ENCODE measurements at places on chromosomes 16 and 17.
A peak's percentile ranks its signal among the peaks of the same experiment; 100 is the strongest.

DNA sequence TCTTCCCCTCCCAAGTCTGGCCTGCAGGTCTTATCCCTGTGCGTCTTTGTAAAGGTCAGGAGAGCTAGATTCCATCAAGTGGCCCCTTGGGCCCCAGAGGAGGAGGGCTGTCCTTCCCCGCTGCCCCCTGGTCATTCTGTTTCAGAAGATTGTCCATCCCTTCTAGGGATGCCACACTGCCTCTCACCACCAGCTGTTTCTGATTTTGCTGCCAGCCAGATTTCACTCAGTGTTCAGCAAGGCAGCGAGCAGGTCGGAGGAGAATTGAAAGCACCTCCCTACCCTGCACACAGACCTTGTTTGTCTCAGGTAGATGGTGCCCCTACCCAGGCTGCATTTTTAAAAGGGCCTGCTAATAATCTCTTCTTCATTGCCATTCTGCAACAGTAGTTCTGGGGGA is 21.7 kb upstream of the NAT9 start:
- DNase-seq = peak; percentile 23

GRCh38 chr17:47704736-47705135 is 10.8 kb downstream of the TBKBP1 start:
- no peak for DNase-seq

DNA sequence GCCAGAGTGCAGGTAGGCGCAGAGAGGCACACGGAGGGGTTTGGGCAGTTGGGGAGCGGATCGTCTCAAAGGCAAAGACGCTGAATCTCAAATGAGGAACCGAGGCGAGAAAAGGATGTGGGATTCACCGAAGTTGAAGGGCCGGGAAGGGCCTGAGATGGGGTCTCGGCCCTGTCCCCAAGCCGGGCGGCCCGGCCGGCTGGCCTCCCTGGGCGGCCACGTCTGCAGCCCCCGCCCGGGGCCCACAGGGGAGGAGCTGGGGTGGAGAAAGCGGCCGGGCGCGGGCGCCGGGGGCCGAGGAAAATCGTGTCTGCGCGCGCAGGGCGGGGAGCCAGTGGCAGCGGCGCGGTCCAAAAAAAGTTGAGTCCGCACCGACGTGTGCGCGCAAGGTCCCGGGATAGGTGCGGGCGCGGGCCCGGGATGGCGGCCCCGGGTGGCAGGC is 458 bp downstream of the SLC12A4 start:
- peak; percentile 86 for DNase-seq

GRCh38 chr16:74726716-74727115 is 26.1 kb upstream of the MLKL start:
- DNase-seq = no peak

GRCh38 chr17:1762901-1763898 is 1.3 kb downstream of the SERPINF1 start:
- DNase-seq = peak; percentile 82

- peak; percentile 11 for DNase-seq
Observed at GRCh38 chr16:87602821-87603683, 744 bp downstream of the JPH3 start.

GRCh38 chr17:18987862-18988545 is 16.6 kb downstream of the FAM83G start:
- DNase-seq = no peak

DNA sequence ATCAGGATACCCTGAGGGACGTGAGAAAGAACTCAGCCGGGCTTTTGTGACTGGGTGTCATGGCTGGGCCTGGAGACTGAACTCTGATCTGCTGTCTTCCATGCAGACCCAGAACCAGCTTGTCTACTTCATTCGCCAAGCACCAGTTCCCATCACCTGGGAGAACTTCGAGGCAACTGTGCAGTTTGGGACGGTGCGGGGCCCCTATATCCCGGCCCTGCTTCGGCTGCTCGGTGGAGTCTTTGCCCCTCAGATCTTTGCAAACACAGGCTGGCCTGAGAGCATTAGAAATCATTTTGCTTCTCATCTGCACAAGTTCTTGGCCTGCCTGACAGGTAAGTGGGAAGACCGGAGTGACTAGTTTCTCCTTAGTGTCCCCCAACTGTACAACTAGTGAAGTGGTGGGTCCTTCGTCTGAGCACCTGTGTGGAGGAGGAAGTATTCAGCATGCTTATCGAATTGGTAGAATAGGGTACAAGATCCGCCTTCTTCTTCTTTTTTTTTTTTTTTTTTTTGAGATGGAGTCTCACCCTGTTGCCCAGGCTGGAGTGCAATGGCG is 15.5 kb downstream of the DNAH2 start:
- no peak for DNase-seq

- peak; percentile 49 for DNase-seq
Observed at GRCh38 chr17:1713878-1714426, 3.8 kb upstream of the TLCD2 start.

GRCh38 chr16:68490829-68491575 is 42.7 kb upstream of the SMPD3 start:
- no peak for DNase-seq

GRCh38 chr17:82055965-82056728 is 4.4 kb downstream of the GPS1 start:
- no peak for DNase-seq

DNA sequence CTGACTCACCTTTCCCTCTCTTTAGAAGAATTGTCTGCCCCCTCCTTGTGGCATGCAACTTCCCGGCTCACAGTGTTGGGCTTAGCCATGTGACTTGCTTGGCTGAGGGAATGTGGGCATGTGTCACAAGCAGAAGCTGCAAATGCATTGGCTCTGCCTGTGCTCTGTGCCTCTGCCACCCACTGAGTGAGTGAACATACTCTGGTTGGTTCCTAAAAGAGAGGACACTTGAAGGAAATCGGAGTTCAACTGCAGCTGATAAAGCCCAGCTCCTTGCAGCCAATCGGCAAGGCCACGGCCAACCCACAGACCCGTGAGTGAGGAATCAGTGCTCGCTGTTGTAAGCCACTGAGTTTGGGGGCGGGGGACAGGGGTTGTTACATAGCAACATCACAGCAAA is 10.9 kb upstream of the GINS2 start:
- DNase-seq = peak; percentile 34

- no peak for DNase-seq
Observed at GRCh38 chr16:88882358-88883030, 16.0 kb upstream of the PABPN1L start.

DNA sequence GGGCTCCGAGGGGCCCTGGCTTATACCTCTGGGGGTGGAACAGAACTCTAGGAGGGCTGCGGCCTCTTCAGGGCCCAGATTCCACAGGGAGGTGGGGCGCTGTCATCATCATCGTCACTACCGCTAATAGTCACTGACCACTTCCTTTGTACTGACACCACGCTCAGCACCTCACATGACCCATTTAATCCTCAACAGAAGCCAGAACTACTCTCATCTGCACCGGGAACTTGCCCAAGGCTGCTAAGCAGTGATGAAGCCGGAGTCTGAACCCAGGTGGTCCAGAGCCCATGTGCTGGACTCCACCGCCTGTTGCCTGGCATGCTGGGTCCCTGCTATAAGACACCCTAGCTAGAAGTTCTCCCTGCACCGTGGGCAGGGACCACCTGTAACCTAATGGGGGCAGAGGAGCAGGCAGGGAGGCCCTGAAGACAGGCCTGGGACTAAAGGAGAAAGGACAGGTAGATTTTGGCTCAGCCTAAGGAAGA is 12.0 kb downstream of the UNC13D start:
- DNase-seq = no peak

DNA sequence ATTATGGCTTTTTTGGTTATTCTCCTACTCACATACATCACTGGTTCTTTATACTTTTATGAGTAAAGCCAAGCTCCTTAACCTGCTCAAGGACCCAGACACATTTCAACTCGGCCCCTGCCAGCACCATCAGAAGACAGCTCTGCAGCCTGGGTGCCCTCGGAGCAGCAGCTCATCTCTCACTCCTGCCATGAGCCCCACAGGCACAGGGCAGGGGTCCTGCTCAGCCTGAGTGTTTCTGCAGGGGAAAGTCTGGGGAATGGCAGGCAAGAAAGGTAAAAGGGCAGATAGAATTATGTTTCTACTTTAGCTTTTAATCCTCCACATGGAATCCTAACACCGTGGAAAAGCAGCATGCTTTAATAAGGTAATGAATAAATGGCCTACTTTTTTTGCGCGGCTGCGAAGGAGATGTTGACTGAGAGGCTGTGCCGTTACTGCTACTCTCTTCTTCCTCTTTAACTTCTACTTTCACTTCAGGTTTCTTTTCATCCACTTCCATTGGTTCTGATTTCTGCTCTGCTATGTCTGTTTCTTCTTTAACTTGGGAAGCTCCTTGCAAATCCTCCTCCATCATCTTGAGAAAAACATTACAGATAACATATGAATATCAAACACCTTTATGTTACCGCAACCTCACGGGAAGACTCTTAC is 50.1 kb upstream of the TRAP1 start:
- DNase-seq = no peak

DNA sequence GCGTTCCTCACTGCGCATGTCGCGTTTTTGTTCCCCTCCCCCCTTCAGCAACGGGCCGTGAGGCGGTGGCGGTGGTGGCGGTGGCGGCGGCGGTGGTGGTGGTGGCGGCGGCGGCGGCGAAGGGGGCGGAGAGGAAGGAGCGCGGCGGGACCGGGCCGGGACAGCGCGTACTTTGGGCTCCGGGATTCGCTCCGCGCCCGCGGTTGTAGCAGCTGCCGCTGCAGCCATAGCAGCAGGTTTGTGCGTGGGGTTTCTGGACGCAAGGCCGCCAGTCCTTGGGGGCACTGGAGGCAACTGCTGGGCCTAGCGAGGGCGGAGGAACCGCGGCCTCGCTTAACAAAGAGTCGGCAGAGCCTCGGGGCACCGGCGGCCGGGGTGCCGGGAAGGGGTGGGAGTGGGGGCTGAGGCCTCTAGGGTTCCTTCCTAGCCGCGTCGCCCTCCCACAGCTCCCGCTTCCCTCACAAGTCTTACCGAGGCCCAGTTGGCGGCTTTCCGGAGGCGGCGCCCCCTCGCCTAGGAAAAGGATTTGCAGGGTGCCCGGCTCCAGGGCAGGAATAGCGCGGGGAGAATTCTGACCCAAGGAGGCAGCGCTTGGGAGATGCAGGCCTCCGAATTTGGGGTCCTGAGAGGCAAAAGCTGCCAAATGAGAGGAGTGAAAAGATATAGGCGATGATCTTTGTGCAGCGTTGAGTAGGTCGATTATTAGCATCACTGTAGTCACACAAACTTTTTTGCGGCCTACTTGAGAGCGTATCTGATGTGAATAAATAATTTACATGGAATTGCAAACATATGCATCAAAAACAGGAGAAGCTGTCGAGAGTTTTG is at the start of gene DDX42:
TSS of gene DDX42 (plus strand) at position 30 of the 828 bp plus-strand sequence. CDS start 12,880 bp downstream, outside the sequence.
- peak; percentile 77 for DNase-seq

GRCh38 chr17:44557651-44558285 is 484 bp downstream of the FZD2 start:
- peak; percentile 69 for DNase-seq

DNA sequence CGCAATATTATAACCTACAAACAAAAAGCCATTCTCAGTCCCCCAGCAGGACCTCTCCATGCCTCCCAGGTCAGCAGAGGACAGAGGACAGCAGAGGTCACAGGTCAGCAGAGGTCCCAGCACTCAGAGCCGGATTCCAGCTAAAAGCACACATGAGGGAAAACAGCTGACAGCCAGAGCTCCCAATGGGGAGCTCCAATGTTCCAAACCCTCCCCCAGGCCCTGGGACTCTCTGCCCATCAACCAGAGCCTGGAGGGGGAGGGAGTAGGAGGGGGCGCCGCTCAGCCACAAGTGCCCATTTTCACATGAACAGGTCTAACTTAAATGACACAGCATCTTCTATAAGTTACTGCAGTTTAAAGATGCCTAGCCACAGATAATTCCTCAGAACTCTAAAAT is 77.5 kb downstream of the ANKRD11 start:
- no peak for DNase-seq

- no peak for DNase-seq
Observed at GRCh38 chr16:11563493-11564040, 23.2 kb downstream of the LITAF start.

GRCh38 chr16:52837251-52837650 is 215.4 kb downstream of the CHD9NB start:
- no peak for DNase-seq

DNA sequence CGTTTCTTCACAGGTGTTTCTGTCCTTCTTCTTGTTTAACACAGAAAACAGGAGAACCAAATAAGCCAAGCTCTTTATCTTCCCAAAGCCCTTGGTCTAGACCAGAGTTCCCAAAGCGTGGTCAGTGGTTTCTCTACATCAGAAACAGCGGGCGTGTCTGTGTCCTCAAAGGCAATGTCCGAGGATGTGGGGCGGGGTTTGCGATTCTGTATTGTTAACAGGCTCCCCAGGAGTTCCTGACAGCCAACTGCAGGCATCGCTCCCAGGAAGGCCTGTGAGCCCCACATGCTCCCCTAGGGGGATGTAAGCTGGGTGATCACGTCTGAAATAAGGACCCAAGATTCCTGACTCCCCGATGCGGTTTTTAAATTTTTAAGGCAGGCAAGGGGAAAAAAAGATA is 28.4 kb upstream of the SLC25A19 start:
- no peak for DNase-seq

DNA sequence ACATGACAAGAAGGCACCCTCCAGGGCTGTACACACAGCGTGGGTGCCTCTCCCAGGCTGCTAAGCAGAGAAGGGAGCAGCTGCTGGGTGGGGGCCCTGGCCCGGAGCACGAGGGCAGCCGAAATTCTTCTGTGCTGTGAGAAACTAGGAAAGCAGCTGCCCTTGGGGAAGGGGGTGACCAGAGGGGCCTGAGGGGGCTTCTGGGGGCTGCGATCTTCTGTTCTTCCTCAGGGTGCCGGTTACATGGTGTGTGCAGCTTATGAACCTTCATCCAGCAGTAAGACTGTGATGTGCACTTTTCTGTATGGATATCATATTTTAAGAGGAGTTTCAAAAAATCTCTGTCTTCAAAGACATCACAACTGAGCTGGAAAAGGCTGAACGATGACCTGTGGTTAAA is 43.2 kb upstream of the METRNL start:
- no peak for DNase-seq

DNA sequence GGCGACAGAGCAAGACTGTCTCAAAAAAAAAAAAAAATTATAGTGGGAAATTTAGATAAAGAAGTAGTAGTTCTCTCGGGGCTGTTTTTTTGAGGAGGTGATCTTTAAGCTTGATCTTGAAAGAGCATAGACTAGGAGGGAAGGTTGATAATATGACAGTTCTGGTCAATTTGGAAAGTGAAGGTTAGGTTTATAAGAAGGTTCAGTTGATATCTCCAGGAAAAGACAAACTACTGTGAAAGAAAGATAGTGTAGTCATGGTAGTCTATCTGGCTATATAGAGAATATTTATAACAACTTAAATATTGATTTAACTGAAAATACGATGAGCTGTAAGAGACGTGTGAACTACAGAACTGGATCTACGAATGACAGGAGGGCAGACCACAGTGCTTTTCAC is 3.1 kb downstream of the ATF7IP2 start:
- DNase-seq = no peak

DNA sequence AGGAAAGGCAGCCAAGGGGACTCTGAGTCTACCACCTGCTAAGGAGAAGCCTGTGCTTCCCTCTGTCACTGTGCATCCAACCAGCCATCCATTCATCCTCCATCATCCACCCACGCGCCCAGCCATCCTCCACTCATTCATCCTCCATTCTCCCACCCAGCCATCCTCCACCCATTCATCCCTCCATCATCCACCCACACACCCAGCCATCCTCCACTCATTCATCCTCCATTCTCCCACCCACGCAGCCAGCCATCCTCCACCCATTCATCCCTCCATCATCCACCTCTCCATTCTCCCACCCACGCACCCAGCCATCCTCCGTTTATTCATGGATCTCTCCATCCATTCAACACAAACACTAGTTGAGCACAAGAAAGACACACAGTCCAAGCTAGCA is 74.1 kb downstream of the COG7 start:
- DNase-seq = no peak

GRCh38 chr17:6796017-6796886 is 20.2 kb downstream of the FBXO39 start:
- no peak for DNase-seq

- no peak for DNase-seq
Observed at GRCh38 chr17:66443166-66443565, 140.8 kb downstream of the PRKCA start.
